ENCODE measurements at places on chromosomes 12 and 14.

GRCh38 chr12:89731089-89731488 lies 22.5 kb upstream of the ATP2B1 start:
- no peak for DNase-seq
- H3K27ac ChIP-seq = no peak overlapping the region
- no peaks in the 10 kb centered on the region for H3K27me3 ChIP-seq

GRCh38 chr14:75825147-75825592 lies 156.6 kb downstream of the TGFB3 start:
- no peak overlapping the region for H3K4me3 ChIP-seq
- peaks cover 1% of the 10 kb centered on the region for H3K27me3 ChIP-seq
- H3K27ac ChIP-seq = no peak overlapping the region
- no peak for DNase-seq
- H3K36me3 ChIP-seq = peaks cover 9% of the 10 kb centered on the region

- no peak for DNase-seq
- H3K4me1 ChIP-seq = peaks cover 3% of the 10 kb centered on the region
- H3K4me3 ChIP-seq = no peak overlapping the region
- no peaks in the 10 kb centered on the region for H3K36me3 ChIP-seq
- H3K27ac ChIP-seq = no peak overlapping the region
Observed at GRCh38 chr14:104244221-104245011, 106.0 kb downstream of the KIF26A start.

DNA sequence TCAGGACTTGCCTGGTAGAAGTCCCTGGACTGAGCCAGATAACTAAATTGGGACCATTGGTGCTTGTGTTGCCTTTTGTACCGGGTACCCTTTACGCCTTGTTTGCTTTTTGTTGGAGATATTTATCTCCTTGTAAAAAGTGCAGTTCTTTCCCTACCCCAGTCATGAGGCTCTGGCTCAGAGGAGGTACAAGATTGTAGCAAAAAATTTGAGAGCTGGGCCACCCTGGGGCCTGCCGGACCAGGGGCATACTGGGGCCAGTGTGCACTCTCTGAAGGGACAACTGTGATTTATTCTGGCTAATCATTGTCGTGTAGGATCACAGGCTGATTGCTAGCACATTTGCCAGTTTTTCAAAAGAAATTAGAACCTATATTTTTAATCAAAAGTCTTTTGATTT lies 13.2 kb downstream of the TPCN1 start:
- no peak overlapping the region for H3K27ac ChIP-seq
- DNase-seq = no peak
- H3K27me3 ChIP-seq = no peaks in the 10 kb centered on the region
- H3K4me1 ChIP-seq = peaks cover 20% of the 10 kb centered on the region
- H3K4me3 ChIP-seq = no peak overlapping the region

GRCh38 chr14:66641861-66642635 lies 134.1 kb downstream of the GPHN start:
- no peak overlapping the region for H3K27ac ChIP-seq
- DNase-seq = no peak
- no peaks in the 10 kb centered on the region for H3K4me1 ChIP-seq
- no peak overlapping the region for H3K4me3 ChIP-seq
- no peaks in the 10 kb centered on the region for H3K36me3 ChIP-seq
- no peaks in the 10 kb centered on the region for H3K27me3 ChIP-seq

- no peak for DNase-seq
- no peaks in the 10 kb centered on the region for H3K4me1 ChIP-seq
- H3K36me3 ChIP-seq = peaks cover 26% of the 10 kb centered on the region
- H3K27me3 ChIP-seq = no peaks in the 10 kb centered on the region
- no peak overlapping the region for H3K27ac ChIP-seq
Observed at GRCh38 chr14:50740856-50741255, 72.8 kb upstream of the SAV1 start.

GRCh38 chr14:56846970-56847930 lies 37.0 kb upstream of the OTX2 start:
- H3K4me3 ChIP-seq = peak overlapping the region; percentile 21
- peaks cover 63% of the 10 kb centered on the region for H3K27me3 ChIP-seq
- no peaks in the 10 kb centered on the region for H3K36me3 ChIP-seq
- peak overlapping the region; percentile 43 for H3K27ac ChIP-seq

GRCh38 chr14:106509807-106510206 lies 983.4 kb downstream of the TMEM121 start:
- no peak overlapping the region for H3K4me3 ChIP-seq
- H3K36me3 ChIP-seq = no peaks in the 10 kb centered on the region
- no peaks in the 10 kb centered on the region for H3K4me1 ChIP-seq
- H3K27ac ChIP-seq = no peak overlapping the region
- DNase-seq = no peak
- H3K27me3 ChIP-seq = no peaks in the 10 kb centered on the region

- H3K27me3 ChIP-seq = no peaks in the 10 kb centered on the region
- H3K36me3 ChIP-seq = no peaks in the 10 kb centered on the region
- H3K4me1 ChIP-seq = no peaks in the 10 kb centered on the region
- no peak overlapping the region for H3K27ac ChIP-seq
Observed at GRCh38 chr12:94091624-94092023, 56.8 kb upstream of the PLXNC1 start.

DNA sequence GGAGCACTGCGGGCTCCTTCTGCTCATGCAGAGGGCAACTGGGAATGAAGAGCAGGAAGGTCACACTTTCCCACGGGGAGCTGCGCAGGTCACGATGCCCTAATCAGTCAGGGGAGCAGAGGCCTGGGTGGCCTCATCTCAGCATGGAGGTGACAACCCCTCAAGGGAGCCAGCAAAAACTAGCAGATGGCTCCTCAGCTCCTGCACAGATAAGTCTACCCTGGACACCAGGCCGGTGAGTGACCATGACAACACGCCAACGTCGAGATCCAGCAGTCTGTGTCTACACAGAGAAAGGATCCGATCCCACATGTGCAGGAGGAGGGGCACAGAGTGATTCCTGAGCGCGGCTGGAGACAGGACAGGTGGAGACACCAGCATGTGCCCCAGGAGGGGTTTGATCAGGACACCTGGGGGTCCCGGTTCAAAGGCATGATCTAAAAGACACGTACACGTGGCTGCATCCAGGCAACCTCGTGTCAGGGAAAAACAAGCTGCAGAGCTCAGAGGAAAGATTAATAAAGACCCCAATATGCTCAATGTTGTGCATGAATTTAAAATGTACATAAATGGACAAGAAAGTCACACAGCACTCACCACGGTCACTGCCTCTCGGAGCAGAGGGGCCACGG lies 153.7 kb upstream of the SFSWAP start:
- peaks cover 4% of the 10 kb centered on the region for H3K4me1 ChIP-seq
- H3K27me3 ChIP-seq = no peaks in the 10 kb centered on the region
- no peaks in the 10 kb centered on the region for H3K36me3 ChIP-seq
- H3K4me3 ChIP-seq = no peak overlapping the region
- DNase-seq = no peak

GRCh38 chr12:48795550-48796455 lies 6.9 kb upstream of the ADCY6 start:
- H3K27me3 ChIP-seq = no peaks in the 10 kb centered on the region
- no peaks in the 10 kb centered on the region for H3K36me3 ChIP-seq
- H3K4me1 ChIP-seq = no peaks in the 10 kb centered on the region
- DNase-seq = no peak
- H3K4me3 ChIP-seq = no peak overlapping the region

Data from H1 (cell line).